ENCODE measurements at places on chromosomes 4 and X.

DNA sequence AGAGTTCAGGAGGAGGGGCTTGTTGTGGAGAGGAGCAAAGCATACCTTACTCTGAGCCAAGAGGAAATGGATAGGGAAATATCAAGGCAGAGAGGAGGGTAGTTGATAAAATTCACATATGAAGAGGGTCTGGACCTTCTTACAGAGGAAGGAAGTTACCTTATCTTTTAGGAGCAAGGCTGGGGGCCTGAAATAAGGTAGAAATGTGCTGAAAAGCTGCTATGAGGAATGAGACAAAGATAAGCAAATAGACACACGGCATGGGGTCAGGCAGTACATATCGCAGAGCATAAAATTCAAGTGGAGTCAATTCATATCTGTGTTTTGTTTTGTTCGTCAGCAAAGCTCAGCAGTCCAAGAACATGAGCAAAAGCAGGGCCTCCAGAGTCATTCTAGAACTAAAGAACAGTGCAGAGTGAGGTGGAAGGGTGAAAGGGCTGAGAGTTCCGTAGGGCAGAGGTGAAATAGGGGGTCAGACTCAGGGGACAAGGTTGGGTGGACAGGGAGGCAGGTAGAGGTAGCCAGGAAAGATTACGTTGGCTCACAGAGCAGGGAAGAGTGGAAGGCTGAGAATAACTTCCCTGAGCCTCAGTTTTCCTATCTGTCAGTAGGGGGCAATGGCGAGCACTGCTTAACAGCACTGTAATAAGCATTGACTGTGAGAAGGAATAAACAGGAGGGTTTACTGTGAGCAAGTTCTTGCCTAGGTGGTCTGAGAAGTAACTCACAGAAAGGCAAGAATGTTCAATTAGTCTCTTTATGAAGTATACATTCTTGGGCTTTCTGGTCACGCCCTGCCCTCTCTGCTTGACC lies 9.2 kb downstream of the VSIG4 start:
- peak; percentile 11 for DNase-seq

DNA sequence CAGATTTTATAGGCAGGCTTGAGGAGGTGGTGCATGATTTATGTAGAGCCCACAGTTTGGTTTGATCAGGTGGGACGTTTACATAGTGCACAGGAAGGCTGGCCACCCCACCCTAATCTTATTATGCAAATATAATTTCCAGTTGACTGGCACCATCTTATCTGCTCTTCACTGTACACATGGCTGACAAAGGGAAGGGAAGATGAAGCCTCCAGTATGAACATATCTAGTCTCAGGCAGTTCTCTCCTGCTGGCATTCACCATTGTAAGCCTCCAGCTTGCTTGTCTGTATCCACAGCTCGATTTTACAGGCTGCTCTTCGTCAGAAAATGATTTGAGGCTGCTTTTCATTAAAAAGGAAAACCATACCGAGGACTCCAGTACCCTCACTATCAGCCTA lies 278.3 kb downstream of the TECRL start:
- DNase-seq = no peak

- peak; percentile 91 for DNase-seq
Observed at GRCh38 chr4:1347410-1347864, 429 bp downstream of the UVSSA start.

- no peak for DNase-seq
Observed at GRCh38 chr4:14790494-14790893, 211.8 kb upstream of the CPEB2 start.

DNA sequence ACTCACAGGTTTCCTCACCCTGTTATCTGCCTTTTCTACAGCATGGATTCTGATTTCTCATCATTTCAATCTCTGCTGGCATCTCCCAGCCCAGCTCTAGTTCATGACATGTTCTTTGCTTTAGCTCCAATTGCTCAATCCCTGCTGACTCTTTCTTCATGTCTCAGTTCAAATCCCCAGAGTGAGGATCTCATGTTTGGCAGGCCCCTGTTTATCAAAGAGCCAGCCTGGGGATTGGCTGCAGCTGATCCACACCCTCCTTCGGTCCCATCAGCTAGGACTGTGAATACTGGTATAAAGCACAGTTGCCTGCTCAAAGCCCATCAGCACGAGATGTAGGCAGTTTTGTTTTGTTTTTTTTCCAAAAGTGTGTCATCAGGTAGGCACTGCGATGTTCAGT lies 14.4 kb upstream of the CC2D2A start:
- peak; percentile 94 for DNase-seq

DNA sequence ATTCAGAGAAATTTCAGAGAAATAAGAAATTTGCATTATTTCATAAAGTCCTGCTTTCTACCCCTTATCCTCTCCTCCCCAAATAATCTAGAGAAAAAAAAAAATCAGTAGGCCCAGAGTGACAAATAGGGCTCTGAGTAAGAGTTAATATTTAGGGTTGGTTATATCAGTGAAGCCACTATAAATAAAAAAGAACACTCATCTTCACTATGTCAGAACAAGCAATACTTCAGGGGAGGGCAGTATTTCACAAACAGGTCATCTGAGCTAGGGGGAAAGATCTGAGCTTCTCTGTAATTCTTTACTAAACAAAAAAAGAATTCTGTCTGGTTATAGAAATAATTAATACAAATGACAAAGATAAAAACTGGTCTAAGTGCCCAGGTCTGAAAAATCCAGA lies 39.4 kb downstream of the PDE5A start:
- DNase-seq = peak; percentile 60

DNA sequence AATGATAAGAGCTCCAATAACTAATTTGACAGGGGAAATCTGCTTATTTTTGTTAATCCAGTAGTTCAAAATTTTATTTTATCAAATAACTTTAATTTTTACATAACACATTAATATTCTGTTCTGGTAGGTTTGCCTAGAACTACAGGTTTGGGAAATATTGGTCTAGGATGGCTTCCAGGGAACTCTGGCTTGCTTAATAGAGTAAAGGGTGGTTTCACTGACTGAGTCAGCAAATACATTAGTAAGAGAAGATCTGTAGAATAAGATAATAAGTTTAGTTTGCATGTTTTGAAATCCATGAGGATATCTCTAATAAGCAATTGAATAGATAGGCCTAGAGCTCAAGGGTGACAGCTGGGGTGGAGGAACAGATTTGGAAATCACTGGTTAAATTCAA lies 500.7 kb downstream of the ZNF674 start:
- DNase-seq = peak; percentile 0

GRCh38 chr4:38385093-38386004 lies 278.6 kb upstream of the KLF3 start:
- no peak for DNase-seq

GRCh38 chrX:10944136-10944885 lies 166.8 kb upstream of the HCCS start:
- no peak for DNase-seq

DNA sequence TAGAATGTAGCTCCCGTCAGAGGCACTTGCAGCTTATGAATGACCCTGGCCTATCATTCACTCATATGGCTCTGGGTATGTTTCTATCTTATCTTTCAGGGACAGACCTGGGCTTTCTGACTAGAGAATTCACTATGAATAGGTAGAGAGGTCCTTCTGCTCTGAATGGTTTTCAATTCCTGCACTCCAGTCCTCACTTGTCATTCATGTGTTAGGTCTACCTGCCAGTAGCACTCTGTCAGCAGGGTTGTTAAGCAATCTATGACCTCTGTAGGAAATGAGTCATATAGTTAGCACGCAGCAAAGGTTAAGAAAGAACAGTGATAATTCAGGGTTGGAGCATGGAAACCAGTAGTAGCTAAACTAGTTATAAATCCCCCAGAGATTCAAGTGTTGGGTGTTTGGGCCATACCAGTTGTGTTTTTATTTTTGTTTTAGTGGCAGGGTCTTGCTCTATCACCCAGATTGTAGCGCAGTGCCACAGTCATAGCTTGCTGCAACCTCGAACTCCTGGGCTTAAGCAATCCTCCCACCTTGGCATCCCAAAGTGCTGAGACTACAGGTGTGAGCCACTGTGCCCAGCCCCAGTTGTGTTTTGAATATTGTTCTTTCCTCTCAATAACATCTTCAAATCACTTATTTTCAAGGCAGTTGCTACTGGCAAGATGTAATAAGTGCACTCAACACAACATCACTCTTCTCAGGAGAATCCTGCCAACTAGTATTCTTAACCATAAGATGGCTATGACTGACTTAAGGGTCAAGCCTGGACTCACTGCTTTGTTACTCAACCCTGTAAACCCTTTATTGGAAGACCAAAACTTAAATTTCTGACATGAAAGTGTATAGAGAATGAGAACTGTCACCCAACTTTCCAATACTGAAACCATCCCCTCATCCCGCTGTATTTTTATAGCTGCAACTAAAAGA lies 25.1 kb downstream of the ARL13A start:
- peak; percentile 32 for DNase-seq

DNA sequence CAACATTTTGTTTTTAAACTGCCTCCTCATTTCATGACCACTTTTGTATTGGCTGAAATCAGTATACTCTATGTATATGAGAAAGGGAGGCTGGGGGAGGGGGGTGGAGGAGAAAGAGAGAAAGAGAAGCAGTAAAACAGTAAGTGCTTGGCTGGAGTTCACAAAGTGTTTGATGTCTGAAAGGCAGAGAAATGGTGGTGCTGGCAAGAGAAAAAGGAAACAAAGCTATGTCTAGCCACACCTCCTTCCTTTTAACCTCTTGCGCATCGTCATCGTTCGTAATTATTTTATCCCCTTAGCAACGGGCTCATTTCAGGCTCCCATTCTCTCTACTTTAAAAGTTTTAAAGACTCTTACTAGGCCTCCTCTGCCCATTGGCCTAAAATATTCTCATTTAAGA lies 25.6 kb downstream of the RPA4 start:
- no peak for DNase-seq

- DNase-seq = no peak
Observed at GRCh38 chr4:140070973-140071372, 83.0 kb downstream of the MAML3 start.

DNA sequence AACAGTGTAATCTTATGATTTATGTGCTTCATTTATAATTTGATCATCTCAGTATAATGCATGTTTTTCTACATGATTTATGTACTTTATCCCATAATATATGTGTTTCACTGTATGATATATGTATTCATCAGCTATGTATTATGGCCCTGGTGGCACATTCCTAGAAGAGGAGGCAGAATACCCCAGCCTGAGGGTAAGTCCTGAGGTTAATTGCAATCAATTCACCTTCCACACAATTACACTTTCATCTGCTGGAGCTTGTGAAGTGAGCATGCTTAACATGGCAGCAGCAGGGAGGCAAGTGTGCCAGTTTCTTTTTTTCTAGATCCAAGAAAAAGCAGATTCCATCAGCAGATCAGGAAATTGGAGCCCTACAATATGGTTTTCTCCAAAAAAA lies 81.2 kb downstream of the CXXC4 start:
- DNase-seq = no peak

- no peak for DNase-seq
Observed at GRCh38 chr4:166518315-166518714, 645.3 kb downstream of the TLL1 start.

- DNase-seq = no peak
Observed at GRCh38 chr4:98524230-98524629, 134.2 kb downstream of the TSPAN5 start.

DNA sequence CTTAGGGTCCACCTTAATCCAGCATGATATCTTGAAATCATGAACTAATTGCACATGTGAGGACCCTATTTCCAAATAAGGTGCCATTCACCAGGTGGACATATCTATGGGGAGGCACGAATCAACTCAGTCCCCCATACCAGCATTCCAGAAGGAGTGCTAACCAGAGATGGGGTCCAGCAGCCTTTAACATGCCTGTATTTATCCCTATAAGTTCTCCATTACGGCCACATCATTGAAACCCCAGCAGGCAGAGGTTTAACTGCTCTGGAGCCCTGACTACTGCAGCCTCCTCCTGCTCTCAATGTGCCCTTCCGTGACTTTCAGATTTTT lies 3.2 kb upstream of the ASMTL start:
- no peak for DNase-seq

DNA sequence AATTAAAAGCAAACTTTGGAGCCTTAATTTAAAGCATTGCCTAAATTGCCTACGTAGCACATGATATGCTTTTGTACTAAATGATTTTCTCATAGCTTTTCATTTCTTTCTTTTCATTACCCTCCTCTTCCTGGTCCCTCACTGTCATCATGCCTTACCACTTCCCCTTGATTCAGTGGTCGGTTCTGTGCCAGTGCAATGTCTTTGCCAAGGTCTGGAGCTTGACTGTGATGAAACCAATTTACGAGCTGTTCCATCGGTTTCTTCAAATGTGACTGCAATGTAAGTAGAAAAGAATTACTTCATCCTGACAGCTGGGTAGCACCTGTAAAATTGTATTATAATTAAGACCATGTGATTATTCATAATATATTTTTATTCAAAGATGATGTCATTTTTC lies 72.5 kb downstream of the C4orf46 start:
- DNase-seq = no peak

GRCh38 chr4:98657531-98658286 lies 702 bp downstream of the TSPAN5 start:
- DNase-seq = peak; percentile 66

DNA sequence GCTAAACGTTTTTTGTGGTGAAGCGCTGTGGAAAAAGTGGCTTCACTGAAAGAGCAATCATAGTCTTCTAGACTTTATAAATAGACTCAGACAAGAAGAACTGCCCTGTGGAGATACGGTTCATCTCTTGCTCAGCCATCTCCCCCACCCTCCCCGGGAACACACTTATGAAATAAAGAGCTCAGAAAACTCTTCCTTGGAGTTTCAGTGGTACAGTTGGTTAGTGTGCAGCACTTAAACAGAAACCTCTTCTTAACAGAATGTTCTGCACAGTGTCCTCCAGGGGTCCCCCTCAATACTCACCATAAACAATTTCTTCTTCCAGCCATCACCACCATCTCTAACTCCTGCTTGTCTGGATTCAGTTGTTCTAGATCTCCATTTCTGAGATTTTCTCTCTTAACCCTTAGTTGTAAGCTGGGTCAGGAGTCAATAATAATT lies 313.0 kb downstream of the ARHGAP10 start:
- peak; percentile 64 for DNase-seq

All from choroid plexus epithelial cell (primary cell).